CD4-positive, alpha-beta T cell (primary cell): ENCODE measurements at places on chromosomes 6 and 20.
A peak's percentile ranks its signal among the peaks of the same experiment; 100 is the strongest.

- no peak for DNase-seq
Measured at GRCh38 chr6:157685596-157686280, 137.3 kb upstream of the SNX9 start.

GRCh38 chr20:12166053-12166717 is 248.5 kb downstream of the BTBD3 start:
- no peak for DNase-seq

- no peak for DNase-seq
Measured at GRCh38 chr6:84055647-84056046, 22.1 kb downstream of the MRAP2 start.

GRCh38 chr6:137800762-137801161 is 66.3 kb upstream of the TNFAIP3 start:
- DNase-seq = no peak

DNA sequence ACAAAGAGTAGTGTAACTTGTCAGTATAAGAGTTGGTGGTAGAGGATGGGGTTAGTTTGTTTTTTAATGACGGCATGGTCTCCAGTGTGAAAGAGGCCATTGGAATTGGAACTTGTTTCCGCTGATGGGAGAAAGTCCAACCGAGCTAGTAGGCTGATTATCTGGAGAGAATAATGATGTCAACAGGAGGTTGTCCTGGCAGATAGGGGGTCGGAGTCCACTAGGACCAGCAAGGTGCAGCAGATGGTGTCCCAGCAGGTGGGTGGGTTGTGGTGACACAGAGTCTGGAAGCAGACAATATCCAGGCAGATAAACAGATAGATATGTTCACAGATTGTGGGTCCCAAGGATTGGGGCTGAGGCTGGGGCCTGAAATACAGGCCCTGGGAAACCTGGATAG is 35.1 kb downstream of the PKIB start:
- DNase-seq = no peak

- DNase-seq = no peak
Measured at GRCh38 chr20:49965781-49966305, 16.9 kb upstream of the SNAI1 start.

DNA sequence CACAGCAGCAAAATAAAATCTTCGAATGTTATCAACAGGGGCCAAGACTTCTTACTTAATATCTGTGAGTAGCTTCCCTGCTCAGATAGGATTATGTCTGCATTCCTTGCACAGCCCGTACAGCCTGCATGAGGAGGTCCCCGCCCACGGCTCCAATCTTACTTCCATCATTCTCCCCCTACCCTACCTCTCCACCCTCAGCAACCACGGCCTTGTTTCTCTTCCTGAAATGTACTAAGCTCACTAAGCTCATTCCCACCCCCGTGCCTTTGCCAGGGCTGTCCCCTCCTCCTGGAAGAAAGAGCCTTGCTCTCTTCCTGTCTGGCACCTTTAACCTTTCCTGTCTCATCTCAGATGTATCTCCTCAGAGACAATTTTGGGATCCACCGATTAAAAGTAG is 120.4 kb downstream of the BCAS1 start:
- DNase-seq = no peak

DNA sequence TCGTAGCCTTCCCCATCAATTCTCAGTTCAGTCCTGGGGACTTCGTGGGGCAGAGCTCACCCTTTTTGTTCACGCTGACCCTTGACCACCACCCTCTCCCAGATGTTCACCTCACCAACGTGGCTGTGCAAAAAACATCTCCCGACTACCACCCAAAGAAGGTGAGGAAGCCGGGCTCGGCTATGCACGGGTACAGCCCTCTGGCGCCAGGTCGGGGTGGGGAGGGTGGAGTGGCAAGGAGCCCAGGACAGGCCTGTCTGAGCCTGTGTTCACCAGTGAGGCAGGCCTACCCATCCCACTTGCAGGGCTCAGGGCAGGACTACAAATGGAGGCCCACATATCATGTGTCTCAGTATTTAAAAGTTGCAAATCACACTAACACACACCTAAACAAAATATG is 18.1 kb downstream of the PDRG1 start:
- DNase-seq = no peak

DNA sequence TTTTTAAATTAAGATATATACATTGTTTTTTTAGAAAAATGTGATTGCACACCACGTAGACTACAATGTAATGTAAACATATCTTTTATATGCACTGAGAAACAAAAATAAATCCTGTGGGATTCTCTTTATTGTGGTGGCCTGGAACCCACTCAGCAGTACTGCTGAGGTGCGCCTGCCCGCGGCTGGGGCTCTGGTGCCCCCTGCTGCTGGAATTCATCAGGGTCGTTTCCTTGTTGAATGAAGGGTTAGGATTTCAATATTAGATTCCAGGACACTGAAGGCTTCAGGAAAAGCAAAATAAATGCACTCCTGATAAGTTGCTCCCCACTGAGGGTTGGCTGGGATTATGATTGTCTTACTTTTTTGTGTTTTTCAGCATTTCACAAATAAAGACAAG is 175.8 kb upstream of the GGTLC1 start:
- DNase-seq = peak; percentile 23

- DNase-seq = no peak
Measured at GRCh38 chr20:17557675-17558006, 12.2 kb upstream of the DSTN start.
